ENCODE measurements at places on chromosomes 12 and 14.
A peak's percentile ranks its signal among the peaks of the same experiment; 100 is the strongest.

GRCh38 chr12:76726626-76727025 is 37.3 kb upstream of the ZDHHC17 start:
- no peak for DNase-seq

GRCh38 chr12:39692258-39692853 is 72.8 kb upstream of the ABCD2 start:
- DNase-seq, result no peak

DNA sequence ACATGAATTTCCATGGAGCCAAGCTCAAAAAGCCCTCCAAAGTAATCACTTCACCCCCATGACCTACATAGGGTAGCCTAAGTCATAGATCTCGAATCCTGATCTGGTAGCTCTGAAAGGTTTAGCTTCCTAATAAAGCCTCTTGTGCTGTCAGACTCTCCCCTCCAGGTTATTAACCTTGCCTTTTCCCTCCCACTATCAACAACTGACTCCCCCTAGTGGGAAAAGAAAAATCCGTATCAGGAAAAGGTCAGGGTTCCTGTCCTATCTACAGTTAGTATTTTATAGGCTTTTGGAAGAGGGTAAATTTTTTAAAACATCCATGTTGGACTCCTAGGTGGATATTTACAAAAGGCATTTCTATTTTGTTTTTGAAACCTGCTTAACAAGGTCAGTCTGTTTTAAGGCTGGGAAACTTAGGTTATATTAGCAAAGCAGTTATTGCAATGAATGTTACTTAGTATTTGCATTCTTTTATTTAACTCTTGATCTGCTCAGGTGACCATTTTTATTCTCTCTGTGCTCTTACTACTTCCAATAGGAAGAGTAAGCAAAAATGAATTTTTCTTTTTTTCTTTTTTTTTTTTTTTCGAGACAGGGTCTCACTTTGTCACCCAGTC is 8.0 kb downstream of the YY1 start:
- DNase-seq, result peak; percentile 34

DNA sequence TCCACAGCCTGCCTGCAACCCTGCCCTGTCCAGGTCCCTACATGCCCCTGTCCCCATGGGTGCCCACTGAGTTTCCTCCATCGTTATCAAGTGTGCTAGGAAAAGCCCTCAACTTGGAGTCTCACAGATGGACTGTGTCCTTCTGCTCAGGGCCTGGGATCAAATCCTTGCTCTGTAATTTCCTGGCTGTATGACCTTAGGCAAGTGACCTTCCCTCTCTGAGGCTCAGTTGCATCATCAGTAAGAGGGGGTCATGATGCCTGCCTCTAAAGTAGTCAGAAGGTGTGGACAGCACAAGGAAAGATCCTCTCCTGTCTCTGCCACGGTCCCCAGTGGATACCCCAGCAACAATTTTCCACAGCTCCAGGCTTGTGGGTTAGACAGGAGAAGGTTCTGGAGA is 22.2 kb downstream of the RASAL1 start:
- DNase-seq, result no peak

DNA sequence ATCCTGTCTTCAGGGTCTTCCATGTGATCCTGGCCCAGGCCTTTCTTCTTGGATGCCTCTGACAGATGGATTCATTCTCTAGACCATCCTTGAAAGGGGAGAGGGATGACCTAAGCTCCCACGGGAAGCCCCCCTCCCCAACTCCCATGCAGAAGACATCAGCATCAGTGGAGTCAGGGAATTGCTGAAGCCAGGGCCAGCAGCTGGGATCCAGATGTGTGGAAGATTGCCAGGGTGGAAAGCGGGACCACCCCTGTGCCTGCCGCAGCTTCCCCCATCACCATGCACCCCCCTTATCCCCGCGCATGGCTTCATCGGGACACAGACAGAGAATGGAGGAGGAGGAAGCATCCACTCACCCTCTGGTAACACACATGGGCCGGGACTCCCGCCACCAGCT is 183.6 kb upstream of the PRMT8 start:
- DNase-seq, result no peak

DNA sequence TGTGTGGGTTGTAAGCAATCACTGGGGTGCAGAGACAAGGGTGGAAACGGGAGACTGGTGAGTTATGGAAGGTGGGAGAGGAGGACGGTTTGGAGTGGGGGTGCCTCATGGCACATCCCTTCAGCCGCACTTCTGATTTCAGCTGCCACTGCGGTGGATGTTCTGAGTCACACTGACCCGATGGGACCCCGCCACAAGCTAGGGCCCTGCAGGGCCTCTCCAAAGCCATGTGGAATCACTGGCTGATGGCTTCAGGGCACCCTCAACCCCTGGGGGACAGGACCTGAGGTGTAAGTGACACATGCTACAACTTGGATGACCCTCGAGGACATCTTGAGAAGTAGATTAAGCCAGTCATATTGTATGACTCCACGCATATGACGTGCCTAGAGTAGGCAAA is 53.7 kb downstream of the GPR68 start:
- DNase-seq, result no peak

DNA sequence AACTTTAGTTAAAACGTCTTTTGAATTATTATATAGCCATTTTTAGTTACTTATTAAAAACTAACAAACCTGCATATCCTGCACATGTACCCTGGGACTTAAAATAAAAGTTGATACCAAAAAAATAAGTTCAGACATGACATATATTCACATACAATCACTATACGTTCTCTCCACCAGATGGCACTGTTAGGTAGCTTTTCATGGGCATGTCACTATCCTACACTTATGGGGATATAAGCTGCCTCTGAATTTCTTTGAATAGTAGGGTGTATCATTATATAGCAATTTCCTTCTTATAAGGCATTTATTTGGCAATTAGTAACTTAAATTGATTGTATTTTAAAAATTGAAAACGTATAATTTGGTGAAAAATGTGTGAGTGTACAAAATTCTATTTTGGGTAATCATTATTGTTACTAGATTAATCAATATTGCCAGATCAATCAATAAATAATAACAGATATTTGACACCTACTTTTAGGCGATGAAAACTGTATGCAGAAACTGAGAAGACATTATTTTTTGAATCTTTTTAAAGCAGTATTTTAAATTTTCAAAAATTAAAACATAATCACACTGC is 31.8 kb upstream of the OR10A7 start:
- no peak for DNase-seq

DNA sequence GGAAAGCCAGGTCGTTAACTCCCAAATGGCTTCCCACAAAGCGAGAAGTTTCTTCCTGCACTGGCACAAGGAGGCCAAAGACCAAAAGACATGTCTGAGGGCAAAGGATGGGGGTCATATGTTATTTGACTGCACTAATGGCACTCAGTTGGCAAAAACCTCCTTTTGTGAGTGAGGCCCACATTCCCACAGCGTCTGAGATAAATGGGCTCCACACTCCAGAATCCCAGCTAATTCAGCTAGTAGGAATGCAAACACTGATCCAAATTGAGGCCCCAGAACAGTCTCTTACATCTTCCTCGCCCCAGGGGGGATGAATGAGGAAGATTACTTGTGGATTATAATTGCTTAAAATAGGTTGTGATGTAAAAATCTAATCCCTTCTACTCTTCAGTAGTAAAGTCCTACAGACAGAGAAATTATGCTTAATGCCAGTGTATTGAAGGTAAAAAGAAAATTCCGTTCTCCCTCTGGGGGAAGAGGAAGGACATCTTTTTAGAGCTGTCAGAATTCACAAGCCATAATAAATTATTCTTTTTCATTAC is 86.4 kb upstream of the PIWIL1 start:
- no peak for DNase-seq

- DNase-seq, result no peak
These were observed 311.0 kb upstream of the FLRT2 start for GRCh38 chr14:85218982-85219381.

GRCh38 chr14:23401291-23401690 is 6.8 kb downstream of the MYH6 start:
- no peak for DNase-seq

DNA sequence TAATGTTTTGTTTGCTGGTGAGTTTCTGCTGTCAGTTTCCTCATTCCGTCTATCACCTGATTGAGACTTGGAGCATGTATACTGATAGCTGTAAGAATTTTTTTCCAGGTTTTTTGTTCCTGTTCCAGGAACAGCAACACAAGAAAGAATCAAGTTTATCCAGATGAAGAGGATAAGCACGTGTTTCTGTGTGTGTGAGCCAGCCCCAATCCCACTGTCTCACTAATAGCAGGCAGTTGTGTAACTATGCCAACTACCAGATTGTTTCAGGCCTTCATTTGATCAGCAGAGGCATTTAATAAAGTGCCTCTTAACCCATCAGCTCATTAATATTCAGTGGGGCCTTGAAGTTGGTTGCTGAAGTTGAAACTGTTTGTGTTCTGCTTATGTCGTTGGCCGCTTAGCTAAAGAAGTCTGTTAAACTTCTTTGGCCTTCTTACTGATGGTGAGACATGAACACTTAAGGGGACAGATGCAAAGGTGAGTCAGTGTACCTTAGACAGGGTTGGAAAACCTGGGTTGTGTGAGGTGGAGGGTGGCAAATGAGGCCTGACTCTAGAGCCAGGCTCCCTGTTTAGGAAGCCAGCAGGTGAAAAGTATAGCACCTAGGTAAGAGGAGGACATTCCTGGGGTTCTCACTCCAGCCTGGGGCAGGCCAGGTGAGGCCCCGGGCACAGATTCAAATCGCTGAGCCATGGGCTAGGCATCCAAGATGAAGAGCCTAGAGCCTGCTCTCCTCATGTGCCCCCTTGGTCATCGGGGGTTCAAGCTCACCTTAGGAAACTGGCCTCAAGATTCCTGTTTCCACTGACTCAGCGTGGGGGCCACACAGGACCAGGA is 3.7 kb downstream of the ANKRD13A start:
- no peak for DNase-seq

DNA sequence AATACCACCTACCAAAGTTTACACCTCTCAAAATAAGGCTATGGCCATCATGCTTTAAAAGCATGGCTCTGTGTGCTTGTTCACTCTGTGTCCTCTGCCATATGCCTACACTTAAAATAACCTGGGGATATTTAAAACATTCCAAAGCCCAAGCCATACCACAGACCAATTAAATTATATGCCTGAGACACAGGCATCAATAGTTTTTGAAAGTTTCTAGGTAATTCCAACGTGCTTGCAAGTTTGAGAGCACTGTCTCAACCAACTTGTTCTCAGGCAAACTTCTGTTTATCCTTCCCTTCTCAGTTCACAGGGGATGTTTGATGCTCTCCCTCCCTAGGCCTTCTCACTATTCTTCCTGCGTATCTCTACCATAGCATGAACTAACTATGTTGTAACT is 3.4 kb upstream of the FRMD6 start:
- DNase-seq, result no peak

GRCh38 chr12:93361151-93361919 is 16.4 kb upstream of the NUDT4 start:
- no peak for DNase-seq

DNA sequence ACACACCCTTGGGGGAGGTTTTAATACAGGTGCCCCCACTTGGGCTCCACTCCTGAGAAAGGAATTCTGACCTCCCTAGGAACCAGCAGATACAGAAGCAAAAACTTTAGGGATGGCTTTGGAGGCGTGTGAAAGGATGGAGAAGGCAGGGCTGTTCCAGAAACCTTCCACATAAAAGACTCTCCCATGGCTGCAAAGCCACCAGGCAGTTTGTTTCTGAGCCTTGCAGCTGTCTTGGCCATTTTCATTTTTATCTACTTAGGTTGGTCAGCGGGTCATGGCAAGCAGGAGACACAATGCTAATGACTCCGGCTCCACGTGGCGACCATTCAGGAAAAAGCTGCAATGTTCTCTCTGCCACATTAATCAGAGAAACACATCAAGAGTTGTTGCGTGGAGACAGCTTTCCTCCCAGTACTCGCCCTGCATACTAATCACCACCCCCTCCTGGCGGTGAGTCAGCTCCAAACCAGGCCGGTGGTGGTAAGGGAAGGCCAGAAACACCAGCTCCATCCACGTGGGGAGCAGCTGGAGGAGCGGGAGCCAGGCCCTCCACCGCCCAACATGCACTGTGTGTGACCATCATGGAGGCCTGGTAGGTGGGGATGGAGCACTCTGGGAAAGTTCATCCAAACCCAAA is 30.9 kb upstream of the IRF2BPL start:
- peak; percentile 86 for DNase-seq

- DNase-seq, result no peak
These were observed 21.9 kb downstream of the OR6J1 start for GRCh38 chr14:22622255-22622654.

DNA sequence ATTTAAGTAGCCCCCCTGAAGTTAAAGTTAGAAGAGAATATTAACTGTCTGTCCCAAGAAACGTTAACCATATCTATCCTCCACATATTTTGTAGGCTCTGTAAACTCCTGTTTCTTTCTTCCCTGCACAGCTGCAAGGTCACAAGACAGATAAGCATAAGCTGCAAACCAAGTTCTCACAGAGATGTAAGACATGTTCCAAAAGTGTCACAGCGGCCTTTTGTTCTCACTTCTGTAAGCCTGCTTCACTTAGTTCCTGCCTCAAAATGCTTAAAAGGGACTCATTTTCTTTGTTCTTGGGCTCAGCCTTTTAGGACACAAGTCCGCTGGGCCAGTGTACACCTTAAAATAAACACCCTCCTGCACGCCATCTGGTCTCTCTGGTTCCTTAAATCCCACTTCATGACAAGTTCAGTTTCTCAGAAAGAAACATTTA is 3.2 kb downstream of the RNASE1 start:
- DNase-seq, result no peak

DNA sequence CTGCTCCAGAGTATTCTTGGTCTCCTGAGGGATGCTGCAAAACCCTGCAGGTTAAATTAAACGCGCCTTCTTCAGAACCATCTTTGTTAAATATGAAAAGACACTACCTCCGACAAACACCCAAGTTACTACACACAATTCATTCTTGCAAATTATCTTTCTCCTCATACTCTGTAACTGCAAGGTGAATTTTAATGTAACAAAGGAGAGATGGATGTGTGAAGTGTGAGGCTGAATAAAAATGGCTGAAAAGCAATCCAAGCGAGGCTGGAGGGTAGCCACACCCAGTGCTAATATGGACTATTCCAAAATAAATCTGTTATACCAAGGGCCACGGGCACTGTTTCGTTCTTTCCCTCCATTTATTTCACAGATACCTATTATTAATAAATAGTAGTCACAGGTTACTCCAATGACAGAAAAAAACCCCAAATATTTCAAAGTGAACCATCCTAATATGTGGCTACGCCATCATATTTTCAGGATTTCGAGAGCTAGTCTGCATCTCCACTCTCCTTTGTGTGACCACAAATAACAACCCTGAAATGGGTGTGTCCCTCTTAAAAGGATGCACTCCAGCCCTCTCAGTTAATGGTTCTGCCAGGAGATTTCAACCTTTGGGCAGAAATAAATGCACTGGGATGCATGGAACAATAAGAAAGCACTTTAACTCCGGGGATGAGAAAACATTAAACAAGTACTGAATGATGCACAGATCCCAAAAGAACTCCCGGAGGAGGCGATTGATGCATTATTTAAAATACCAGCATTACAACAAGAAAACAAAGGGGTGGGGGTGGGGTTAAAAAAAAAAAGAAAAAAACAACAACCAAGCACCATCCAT is 53.1 kb upstream of the CCDC175 start:
- DNase-seq, result no peak

- DNase-seq, result peak; percentile 69
These were observed 1.4 kb downstream of the BCL11B start for GRCh38 chr14:99270458-99271220.

Measured in H9 (cell line).